ENCODE measurements at places on chromosomes 3 and 15. TPM values are rescaled to one million over a fixed set of nuclear protein-coding genes. Genes with fewer than 3 reads are reported as not detected.

The SPINT1 gene
- 5.3 TPM for polyA plus RNA-seq

The GP9 gene
- polyA plus RNA-seq, result not detected

The CCR3 gene
- not detected for polyA plus RNA-seq

The SLC51B gene
- not detected for polyA plus RNA-seq

The KLF15 gene
- polyA plus RNA-seq, result 0.75 TPM

The GCNT3 gene
- polyA plus RNA-seq, result 0.23 TPM

The SMCO1 gene
- polyA plus RNA-seq, result 1.7 TPM

The SCAPER gene
- polyA plus RNA-seq, result 36.8 TPM

The DNAH1 gene
- polyA plus RNA-seq, result 1.4 TPM

The ALPK3 gene
- 16.6 TPM for polyA plus RNA-seq

The COL6A5 gene
- not detected for polyA plus RNA-seq

The GOLGA8F gene
- polyA plus RNA-seq, result 0.12 TPM

The MKRN3 gene
- polyA plus RNA-seq, result not detected

The ARGFX gene
- polyA plus RNA-seq, result not detected

The GOLGA8G gene
- polyA plus RNA-seq, result not detected

The LRRN1 gene
- polyA plus RNA-seq, result 6.0 TPM

The PSTPIP1 gene
- polyA plus RNA-seq, result 0.26 TPM

The DUOXA1 gene
- polyA plus RNA-seq, result not detected

The CRBN gene
- polyA plus RNA-seq, result 44.5 TPM

The GPR160 gene
- 2.6 TPM for polyA plus RNA-seq

The HTR3C gene
- polyA plus RNA-seq, result 0.16 TPM

The STAB1 gene
- polyA plus RNA-seq, result not detected

The HES1 gene
- polyA plus RNA-seq, result 33.9 TPM

The KLHL6 gene
- not detected for polyA plus RNA-seq

The CCDC54 gene
- 0.31 TPM for polyA plus RNA-seq

The EPHA3 gene
- polyA plus RNA-seq, result 3.2 TPM

The GREM1 gene
- polyA plus RNA-seq, result 0.49 TPM

The UQCC5 gene
- 64.7 TPM for polyA plus RNA-seq

All from cardiac muscle cell (in vitro differentiated cells and primary cell).